Activated CD4-positive, alpha-beta T cell treated with anti-CD3 and anti-CD28 coated beads, Interleukin-2, amount 50 U/mL, for 1 hour (primary cell): ENCODE measurements at places on chromosomes 7 and 10.
A peak's percentile ranks its signal among the peaks of the same experiment; 100 is the strongest.

DNA sequence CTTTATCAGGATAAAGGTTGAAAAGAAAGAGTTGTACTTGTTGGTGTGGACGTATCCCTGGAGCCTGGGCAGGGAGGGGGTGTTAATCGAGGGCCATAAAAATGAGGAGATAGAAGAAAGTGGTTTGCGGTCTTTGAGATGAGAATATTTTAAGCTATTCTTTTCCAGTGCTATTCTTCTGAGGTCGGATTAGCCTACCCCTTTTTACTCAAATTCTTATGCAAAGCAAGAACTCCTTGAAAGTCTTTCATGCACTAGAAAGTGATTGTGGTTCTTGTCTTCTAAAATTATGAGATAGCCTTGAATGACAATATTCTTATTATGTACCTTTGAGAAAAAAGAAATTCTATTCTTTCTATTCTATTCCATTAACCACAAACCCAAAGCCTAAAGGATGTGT lies 201.3 kb upstream of the SEMA3C start:
- DNase-seq, result no peak

GRCh38 chr7:116315803-116316202 lies 105.5 kb downstream of the TES start:
- no peak for DNase-seq

GRCh38 chr10:99711129-99711719 lies 20.7 kb downstream of the COX15 start:
- DNase-seq, result peak; percentile 16

GRCh38 chr10:17737027-17737965 lies 14.7 kb upstream of the TMEM236 start:
- DNase-seq, result no peak

DNA sequence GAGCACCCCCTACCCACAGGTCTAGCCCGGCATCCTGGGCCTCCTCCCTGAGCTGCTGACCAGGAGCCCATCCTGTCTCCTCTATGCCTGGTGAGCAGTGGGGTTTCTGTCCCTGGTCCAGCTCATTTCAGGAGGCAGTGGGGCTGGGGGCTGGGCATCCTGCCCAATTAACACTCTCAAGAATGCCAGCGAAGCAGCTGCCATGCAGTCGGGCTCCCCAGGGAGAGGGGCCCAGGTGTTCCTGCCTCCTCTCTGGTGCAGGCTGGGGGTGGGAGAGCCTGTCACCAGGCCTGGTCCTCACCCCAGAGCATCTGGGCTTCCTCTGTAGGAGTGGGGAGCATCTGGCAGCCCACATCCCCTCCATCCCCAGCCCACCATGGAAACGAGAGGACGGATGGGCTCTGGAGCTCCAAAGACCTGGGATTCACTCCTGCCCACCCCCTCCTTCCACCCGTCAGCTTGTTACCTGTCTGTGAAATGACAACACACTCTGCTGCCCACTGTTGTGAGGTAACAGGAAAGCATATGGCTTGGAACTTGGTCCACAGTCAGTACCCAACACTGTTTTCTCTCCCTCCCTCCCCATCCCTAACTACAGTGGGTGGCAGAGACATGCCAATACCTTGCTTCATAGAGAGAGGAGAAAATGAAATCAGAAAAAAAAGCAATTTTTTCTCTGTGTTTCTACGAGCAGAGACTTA lies 69.1 kb downstream of the SLIT1 start:
- DNase-seq, result no peak

GRCh38 chr10:92239600-92240288 lies 51.1 kb downstream of the CPEB3 start:
- peak; percentile 33 for DNase-seq

- DNase-seq, result no peak
Observed at GRCh38 chr10:126214021-126214420, 174.3 kb downstream of the ADAM12 start.

GRCh38 chr7:127920787-127921438 lies 110.3 kb downstream of the LRRC4 start:
- DNase-seq, result no peak

GRCh38 chr7:120110169-120110568 lies 162.8 kb upstream of the KCND2 start:
- DNase-seq, result no peak

DNA sequence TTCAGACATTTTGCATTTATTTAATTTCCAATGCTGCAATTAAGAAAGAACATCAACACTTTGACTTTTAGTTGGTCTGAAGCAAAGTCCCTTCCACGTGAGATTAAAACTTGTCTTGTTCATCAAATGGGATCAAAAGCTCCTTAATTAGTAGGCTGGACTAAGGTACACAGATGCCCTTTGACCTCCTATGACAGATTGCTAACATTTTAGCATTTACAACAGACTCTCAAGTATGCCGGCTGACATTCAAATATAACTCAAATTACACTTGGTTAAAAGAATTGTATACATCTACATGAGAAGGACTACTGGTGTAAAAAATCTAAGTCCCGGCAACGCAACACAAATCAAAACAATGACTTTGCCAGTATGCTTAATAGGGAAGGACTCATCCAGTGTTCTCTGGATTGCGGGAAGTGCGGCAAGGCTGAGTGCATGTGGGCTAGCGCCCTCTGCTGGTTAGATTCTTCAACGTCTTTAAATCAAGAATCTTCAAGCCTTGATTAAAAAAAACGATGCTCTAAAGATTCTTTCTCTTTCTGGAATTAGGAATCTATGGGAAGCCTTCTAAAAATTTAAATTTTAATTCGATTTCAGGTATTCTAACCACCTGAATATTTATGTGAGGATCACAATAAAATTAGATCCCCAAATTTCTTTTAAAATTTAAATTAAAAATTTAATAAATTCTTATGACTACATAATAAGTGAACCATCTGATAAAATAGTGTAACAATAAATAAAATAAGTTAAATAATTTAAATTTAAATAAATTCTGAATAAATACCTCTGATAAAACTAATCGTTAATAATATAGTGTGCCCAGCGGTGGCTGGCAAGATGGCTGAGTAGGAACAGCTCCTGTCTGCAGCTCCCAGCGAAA lies 444.7 kb downstream of the DGKB start:
- DNase-seq, result peak; percentile 26

DNA sequence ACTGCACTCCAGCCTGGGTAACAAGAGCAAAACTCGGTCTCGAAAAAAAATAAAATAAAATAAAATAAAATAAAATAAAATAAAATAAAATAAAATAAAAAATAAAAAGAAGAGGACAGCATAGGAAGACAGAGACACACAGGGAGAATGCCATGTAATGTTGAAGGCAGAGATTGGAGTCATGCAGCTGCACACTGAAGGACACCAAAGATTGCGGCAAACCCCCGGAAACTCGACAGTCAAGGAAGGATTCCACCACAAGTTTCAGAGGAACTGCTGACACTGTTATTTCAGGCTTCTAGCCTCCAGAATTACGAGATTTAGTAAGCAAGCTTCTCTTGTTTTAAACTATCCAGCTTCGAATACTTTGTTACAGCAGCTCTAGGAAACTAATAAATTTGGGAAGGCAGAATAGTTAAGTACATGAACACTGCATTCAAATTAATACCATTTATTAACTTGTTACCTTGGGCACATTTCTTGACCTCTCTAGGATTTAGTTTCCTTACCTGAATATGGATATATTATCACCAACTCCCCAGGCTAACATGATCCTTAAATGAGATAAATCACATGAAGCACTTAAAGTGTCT lies 9.5 kb downstream of the CPED1 start:
- no peak for DNase-seq

- no peak for DNase-seq
Observed at GRCh38 chr7:4076701-4077294, 605.3 kb upstream of the FOXK1 start.

DNA sequence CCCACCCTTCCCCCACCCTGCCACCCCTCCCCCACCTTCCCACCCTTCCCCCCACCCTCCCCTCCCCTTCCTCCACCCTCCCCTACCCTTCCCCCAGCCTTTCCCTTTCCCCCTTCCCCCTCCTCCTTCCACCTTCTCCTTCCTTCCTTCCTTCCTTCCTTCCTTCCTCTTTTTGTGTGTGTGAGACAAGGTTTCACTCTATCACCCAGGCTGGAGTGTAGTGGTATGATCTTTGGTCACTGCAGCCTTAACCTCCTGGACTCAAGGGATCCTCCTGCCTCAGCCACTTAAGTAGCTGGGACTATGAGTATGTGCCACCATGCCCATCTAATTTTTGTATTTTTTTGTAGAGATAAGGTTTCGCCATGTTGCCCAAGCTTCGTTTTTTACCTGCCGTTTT lies 35.2 kb downstream of the CYP17A1 start:
- no peak for DNase-seq

GRCh38 chr10:11891776-11892486 lies 68.8 kb downstream of the PROSER2 start:
- DNase-seq, result no peak

DNA sequence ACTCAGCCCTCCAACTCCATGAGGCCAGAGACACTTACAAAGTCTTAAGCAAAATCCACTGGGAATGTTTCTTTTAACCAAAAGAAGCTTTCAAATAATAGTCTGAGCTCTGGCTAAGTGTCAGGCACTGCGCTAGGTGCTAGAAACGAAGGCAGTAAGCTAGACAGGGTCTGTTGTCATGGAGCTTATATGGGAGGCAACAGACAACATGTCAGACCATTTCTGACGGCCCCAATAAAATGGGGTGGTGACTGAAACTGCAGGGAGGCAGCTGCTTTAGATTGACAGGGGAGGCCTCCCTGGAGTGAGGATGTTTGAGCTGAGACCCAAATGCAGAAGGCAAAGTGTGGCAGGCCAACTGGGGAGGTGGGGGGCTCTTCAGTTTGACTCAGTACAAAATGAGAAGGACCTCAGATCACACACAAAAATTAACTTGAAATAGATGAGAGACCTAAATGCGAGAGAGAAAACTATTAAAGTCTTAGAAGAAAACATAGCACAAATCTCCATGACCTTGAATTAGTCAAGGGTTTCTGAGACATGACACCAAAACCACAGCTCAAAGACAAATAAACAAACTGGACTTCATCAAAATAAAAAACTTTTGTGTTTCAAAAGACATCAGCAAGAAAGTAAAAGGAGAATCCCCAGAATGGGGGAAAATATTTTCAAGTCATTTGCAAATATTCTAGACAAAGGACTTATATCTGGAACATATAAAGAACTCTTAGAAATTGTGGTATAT lies 40.6 kb downstream of the SH3PXD2A start:
- no peak for DNase-seq

DNA sequence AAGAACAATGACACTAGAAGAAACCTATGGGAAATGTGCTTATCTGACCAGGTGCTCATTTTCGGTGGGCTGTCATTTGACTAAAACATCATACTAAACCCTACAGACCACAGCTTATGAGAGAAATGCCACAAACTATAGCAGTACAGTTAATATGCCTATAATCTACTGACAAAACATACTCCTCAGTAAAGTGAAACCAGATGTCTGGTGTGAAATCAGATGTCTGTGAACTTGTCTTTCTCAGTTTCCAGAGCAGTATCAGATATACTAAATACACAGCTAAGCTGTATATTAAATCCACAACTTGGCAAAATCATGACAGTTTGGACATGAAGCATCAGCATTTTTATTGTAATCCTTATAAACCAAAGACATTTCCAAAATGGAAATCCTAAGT lies 3.3 kb downstream of the IMMP2L start:
- DNase-seq, result no peak

DNA sequence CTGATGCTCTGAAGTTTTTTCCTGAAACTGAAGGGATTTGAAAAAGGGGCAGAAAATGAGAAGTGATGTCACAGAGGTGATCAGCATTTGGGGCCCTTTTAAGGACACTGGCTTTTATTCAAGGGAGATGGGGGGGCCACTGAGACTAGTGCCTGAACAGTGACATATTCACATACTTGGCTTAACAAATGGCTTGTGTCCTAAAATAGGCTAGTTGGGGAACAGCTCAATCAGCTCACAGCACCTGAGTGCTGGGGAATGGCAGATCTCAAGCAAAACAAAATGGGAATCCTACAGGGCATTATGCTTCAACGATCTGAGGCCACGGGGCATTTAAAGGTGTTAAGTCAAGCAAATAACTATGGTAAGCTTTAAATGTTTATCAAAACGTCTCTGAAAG lies 90.1 kb downstream of the UBE2H start:
- no peak for DNase-seq
